ENCODE measurements at places on chromosomes 2 and 18.

DNA sequence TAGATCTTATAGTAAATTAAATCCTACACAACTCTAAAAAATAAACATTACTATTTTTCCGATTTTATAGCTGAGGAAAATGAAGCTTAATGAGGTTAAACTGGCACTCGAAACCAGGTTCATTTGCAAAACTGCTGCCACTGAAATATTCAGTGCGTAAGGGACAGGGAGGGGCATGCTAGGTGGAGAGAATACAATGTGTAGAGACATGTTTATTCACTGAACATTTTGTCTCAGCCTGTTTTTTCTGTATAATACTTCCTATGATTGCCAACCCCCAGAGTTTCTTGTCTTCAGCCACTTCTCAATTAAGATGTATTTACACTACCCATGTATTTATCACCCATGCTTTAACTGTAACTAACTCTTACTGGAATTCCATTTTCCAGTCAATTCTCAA is 31.6 kb upstream of the ZNF804A start:
- no peak for DNase-seq

DNA sequence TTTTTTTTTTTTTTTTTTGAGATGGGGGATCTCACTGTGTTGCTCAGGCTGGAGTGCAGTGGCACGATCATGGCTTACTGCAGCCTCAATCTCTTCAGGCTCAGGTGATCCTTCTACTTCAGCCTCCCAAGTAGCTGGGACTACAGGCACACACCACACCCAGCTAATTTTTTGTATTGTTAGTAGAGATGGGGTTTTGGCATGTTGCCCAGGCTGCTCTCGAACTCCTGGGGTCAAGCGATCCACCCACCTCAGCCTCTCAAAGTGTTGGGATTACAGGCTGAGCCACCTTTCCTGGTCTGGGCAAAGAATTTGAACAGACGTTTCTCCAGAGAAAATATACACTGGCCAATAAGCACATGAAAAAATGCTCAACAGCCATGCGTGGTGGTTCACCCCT is 2.9 kb upstream of the SNRNP200 start:
- no peak for DNase-seq

GRCh38 chr2:241912021-241912555 is 42.6 kb downstream of the RTP5 start:
- DNase-seq = no peak

DNA sequence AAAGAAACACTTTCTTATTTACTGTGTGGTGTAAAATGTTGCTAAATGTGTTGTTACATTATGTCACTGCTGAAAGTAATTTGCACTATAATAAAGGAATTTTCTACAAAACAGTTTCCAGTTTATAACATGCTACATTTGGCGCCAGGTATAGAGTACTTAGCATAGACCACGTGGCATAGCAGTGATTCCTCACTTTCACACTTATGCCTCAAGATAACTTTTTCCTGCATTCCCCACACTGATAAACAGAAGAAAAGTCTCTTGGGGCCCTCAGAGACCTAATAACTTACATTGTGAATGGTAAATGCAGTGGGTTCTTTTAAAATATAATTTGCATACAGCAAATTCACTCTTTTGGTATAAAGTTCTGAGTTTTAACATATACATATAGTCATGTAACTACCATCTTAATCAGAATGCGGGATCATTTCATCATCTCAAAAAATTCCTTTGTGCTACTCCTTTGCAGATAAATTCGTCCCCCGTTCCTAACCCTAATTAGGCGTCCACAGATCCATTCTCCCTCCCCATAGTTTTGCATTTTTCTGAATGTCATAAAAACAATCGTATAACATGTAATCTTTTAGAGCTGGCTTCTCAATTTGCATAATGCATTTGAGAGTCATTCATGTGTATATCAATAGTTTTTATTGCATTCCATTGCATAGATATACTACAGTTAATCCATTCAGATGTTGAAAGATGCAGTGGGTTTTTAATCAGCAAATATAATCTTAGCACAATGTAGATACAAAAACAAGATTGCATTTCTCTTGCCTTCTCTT is 7.5 kb downstream of the LGALSL start:
- DNase-seq = no peak

DNA sequence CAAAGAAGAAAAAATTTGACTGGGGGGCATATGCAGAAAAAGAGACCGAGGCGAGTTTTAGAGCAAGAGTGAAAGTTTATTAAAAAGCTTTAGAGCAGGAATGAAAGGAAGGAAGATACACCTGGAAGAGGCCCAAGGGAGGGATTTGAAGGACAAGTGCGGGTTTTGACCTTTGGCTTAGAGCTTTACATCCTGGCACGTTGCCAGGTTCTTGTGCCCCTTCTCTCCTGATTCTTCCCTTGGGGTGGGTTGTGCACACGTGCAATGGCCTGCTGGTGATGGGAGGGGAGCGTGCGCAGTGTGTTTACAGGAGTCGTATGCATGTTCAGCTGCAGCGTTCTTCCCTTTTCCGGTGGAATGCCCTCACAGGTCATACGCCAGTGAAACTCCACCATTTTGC is 208.8 kb downstream of the NBAS start:
- DNase-seq = no peak

DNA sequence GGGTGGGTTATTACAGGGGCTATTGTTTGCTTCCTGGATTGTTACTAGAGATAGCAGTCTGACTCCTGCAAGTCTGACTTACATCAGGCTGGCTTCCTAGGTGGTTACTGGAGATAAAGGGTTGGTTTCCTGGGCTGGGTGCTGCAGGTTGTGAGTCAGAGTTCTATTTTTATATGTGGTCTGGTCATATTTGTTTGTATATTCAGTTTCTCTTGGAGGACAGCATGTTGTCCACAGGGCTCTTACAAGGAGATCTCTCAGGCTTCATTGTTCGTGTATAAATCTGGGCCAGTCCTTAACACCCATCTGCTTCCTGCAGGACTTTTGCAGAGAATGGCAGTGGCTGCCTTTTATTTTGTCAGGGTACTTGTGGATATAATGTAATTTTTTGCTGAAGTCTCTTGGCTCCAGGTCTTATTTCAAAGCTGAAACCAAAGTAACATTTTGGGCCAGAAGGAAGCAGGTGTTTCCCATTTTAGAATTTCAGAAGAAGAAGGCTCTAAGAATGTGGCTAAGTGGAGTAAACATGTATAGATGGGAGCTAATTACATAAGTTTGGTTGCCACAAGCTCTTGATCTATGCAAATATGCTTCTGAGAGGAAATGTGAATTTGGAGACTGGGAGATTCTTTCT is 65.9 kb upstream of the SLC16A14 start:
- DNase-seq = no peak

DNA sequence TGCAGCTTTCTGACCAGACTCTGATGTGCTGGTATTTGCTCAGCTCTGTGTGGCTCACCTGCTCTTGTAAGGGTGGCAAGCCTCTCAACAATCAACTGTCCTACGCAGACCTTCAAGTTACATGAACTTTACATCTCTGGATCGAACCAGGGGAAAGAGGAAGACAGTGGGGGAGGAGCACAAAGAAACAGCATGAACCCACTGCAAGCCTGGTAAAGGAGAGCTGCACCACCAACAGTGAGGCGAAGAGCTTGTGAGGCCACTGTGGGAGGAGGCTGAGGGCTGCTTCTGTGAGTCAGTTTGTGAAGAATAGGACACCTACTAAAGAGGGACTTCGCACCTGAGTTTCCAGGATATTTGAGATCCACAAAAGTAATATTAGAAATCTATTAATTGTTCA is 18.8 kb upstream of the FAM110C start:
- no peak for DNase-seq

- DNase-seq = no peak
Observed at GRCh38 chr2:151906633-151906998, 78.4 kb upstream of the ARL5A start.

GRCh38 chr18:28854964-28855363 is 678.0 kb upstream of the CDH2 start:
- no peak for DNase-seq

- DNase-seq = no peak
Observed at GRCh38 chr2:61950571-61951315, 45.3 kb downstream of the COMMD1 start.

GRCh38 chr2:189129971-189130370 is 49.6 kb downstream of the COL5A2 start:
- DNase-seq = no peak

DNA sequence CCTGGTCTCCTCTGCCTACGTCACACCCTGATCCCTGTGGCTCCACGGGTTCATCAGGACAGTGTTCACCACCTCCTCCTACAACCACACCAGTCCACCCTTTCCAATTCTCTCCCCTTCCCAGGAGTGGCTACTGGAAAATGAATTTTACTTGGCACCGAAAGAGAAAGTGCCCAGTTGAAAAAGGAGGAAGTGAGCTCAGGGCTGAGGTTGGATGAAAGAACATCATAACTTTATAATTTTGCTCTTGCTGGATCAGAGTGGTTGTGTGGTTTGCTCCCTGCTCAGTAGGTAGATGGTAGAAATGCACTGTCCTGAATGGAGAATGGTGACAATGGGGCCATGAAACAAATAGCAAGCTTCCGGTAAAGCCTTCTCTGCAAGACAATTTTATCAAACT is 140.3 kb upstream of the DDX18 start:
- no peak for DNase-seq

DNA sequence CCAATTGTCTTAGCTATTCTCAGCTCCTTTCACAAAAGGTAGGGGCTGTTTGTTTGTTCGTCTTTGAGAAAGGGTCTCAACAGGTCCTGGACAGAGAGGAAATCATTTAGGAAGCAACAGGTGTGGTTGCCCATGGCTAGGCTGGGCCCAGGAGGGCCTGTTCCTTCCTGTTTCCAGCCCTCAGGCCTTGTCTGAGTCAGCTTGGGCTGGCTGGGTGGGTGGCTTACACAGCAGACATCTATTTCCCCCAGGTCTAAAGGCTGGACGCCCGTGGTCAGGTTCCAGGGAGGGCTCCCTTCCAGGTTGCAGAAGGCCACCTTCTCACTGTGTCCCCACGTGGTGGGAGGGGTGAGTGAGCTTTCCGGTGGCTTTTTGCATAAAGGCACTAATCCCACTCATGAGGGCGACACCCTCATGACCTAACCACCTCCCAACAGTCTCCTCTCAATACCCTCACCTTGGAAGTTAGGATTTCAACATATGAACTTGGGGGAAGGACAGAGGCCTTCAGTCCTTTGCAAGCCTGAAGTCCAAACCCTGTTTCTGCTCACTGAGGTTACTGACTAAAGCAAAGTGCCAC is 45.5 kb downstream of the ARHGEF4 start:
- no peak for DNase-seq

DNA sequence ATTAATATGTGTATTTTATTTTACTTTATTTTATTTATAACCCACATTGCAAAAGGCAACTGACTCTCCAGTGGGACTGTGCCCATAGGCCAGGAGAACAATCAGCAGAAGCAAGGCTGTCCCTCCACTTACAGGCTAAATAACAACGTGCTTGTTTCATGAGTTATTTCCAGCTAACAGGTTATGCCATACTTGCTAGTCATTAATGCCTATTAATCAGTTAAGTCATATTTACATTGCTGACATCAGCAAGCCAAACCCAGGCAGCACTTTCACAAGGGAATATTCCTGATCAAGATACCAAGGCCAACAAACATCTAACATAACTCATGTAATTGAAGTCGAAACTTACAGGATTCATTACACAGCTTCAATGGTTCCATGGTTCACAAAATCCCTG is 92.1 kb downstream of the EN1 start:
- no peak for DNase-seq

DNA sequence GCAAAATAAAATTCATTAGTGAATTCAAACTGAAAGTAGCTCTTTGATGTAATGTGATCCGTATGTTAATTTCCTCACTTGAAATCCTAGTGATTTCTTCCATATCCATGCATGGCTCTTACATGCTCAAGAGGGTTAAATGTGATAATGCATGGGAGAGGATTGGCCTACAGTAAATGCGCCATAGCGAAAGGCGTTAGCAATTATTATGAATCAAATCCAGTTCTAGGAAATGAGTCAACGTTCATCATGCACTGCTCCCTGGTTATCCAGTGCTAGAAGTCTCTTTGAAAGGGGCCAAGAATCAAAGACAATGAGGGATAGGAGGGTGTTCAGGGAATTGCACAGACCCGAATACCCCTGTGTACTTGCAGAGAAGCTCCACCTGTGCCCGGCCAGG is 101.4 kb upstream of the RASGRP3 start:
- no peak for DNase-seq

GRCh38 chr18:11561293-11561692 is 48.1 kb upstream of the SLC35G4 start:
- DNase-seq = no peak

GRCh38 chr18:56678836-56679565 is 27.8 kb downstream of the WDR7 start:
- no peak for DNase-seq

GRCh38 chr2:231541645-231542044 is 11.4 kb upstream of the NMUR1 start:
- DNase-seq = no peak

- no peak for DNase-seq
Observed at GRCh38 chr2:181357979-181358378, 99.2 kb upstream of the ITGA4 start.

- DNase-seq = no peak
Observed at GRCh38 chr2:136225950-136226835, 108.2 kb upstream of the CXCR4 start.

DNA sequence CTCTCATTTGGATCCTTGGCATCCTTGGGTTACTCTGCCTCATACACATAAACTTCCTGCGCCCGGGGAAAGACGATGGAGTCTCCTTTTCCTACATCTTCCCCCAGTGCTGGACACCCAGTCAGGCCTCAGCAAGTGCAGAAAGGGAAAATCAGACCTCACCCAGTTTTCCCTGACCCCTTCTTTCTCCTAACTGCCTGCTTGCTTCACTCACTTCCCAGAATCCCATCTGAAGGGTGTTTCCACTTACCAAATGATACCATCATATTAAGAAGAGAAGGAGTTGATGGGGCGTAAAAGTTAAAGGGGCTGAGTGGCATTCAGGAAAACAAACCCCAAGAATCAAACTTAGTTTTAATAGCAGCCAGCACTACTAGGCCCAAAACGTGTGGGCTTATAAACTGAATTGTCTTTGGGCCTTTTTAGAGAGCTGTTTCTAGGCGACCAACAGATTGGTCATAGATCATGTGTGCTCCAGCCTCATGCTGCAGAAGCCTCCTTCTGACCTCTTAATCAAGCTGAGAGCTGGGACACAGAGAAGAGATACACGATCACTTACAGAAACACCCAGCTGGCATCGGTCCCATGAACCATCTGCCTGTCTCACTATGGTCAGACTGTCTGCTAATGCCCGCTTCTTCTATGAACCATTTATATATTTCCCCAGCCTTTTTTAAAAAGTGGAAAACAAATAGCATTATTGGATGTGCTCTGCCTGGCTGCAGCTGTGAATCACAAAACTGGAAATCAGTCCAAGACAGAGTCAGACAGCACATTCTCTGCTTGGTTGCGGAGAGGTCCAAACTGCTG is 165.7 kb upstream of the SLC14A2 start:
- no peak for DNase-seq

Data from stimulated activated CD4-positive, alpha-beta T cell treated with anti-CD3 and anti-CD28 coated beads, Interleukin-4, amount 100 ng/mL, for 4 hours (primary cell).